Skeletal muscle cell (primary cell): ENCODE measurements at places on chromosomes 1 and 21.

GRCh38 chr1:58924821-58925220, 141.0 kb upstream of the JUN start:
- DNase-seq: no peak

DNA sequence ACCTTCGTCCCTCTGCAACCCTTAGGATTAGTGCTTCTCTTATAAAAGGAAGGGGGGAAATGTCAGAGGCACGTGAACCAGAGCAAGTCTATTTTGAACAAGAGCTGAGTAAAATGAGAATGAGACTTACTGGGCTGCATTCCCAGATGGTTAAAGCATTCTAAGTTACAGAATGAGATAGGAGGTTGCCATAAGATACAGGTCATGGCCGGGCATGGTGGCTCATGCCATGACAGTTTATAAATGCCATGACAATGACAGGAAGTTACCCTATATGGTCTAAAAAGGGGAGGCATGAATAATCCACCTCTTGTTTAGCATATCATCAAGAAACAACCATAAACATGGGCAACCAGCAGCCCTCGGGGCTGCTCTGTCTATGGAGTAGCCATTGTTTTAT, 2.5 kb upstream of the AQP10 start:
- DNase-seq: no peak

GRCh38 chr1:71885171-71885570, 397.2 kb downstream of the NEGR1 start:
- no peak for DNase-seq

DNA sequence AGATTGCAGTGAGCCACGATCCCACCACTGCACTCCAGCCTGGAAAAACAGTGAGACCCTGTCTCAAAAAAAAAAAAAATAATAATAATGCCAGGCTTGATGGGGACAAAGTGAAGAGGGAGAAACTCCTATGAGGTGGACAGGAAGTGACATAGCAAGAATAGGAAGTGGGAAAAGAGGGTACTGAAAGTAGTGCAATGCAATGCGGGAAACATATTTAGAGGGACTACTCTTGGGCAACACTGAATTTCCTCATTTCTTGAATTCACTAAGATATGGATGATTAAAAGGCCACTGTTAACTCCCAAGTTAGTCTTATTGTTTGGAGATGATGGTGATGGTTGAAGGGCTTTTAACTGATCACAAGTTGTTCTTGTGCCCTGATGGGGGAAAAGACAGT, 21.6 kb upstream of the KCNA2 start:
- no peak for DNase-seq

DNA sequence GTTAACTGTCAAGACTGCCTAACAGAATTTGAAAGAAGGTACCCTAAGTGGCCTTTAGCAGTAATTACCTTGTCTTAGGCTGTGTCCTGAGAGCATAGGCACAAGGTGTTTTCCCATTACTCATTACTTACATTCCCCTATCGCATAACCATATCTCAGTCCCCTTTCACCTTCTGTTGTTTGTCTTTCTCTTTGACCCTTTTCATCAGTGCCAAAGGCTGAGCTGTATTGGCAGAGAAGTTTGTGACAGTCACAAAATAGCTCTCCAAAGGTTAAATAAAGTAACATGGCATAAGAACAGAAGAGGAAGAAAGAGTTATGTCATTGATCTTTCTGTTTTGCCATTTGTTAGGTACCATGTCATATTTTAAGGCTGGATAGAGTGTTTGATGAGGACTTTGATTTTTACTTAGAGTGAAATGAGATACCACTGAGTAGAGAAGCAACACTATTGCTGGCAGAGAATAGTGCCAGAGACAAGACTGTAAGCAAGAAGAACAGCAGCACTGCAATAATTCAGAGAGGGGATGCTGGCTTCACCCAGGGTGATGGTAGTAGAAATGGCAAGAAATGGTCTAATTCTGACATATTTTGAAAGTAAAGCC, 497.8 kb downstream of the TTLL7 start:
- no peak for DNase-seq

DNA sequence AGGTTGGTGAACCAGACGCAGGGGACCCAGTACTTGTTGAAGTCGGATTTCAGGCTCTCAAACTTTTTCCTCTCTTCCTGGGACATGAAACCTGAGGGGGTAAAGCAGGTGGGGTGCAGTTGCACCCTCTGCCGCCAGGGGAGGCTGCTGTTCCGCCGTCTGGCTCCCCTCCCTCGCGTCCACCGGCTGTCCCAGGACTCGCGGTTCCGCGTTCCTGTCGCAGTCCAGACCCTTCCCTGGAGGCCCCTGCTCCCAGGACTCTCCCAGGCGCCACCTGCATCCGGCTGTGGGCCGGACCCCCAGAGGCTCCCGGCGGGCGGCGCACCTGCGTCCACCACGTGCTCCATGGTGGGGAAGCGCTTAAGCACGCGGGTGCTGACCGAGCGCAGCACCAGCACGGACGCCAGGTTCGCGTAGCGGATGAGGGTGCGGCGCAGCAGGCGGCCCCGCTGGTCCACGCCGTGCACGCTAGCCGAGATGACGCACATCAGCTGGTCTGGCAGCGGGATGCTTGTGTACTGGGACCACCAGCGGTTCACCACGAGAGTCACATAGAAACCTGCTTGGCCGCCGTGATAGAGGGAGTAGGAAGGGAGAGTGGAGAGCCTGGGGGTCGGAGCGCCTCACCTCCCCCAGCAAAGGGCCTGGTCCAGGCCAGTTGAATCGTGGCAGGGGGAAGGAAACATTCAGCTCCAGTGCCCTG, 1.7 kb downstream of the BEST4 start:
- no peak for DNase-seq
